Endodermal cell (in vitro differentiated cells): ENCODE measurements at places on chromosomes 11 and 22. TPM values are rescaled to one million over a fixed set of nuclear protein-coding genes. Genes with fewer than 3 reads are reported as not detected.
A peak's percentile ranks its signal among the peaks of the same experiment; 100 is the strongest.

DNA sequence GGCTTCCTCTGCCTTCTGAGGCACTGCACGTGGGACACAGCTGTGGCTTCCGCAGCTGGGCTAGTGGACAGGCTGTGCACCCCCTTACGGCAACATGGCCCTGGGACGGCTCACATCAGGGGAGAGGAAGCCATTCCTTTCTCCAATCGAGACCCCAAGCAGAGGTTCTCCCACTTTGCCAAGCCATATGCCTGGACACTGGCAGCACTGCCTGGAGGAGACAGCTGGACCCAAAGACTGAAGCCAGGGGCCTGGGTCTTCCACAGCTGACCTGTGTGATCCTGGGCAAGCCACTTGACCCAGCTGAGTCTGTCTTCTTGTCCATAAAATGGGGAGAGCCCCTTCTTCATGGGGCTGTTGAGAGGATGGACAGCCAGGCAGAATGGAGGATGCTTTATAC lies 65.4 kb downstream of the SHISAL1 start:
- DNase-seq: no peak

- DNase-seq: peak; percentile 90
Observed at GRCh38 chr22:50530877-50531545, 1.2 kb upstream of the TYMP start.

The SLC5A1 gene
- not detected in 3 replicates for total RNA-seq

DNA sequence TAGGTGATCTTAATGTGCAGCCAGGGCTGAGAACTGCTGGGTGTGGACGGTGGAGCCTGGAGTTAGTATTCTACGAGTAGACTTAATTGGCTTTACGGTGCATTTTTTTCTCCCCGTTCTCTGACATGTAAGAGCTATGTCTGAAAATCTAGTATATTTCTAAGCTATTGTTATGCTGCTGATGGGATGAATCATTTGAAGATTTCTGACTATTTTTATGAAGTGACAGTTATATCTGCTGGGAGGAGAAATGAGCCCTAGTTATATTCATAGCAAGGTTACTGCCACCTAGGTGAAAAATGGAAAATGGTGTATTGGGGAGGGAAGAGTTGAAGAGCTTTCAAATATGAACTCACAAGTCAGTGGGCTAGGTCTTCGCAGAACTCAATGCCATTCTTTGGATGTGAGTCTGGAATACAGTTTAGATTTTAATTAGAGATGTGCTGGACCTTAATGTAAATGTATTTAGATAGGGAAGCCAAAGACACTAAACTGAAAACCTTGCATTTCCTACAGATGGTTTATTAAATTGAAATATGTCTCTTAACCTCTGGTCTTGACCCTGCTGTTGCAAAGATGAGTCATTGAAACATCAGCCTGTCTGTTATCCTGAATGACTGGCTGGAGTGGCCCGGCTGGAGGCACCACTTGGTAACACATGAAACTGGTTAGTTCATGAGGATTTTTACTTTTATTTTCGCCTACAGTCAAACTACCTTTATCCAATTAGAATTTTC lies 293.7 kb downstream of the DDX10 start:
- no peak for DNase-seq

DNA sequence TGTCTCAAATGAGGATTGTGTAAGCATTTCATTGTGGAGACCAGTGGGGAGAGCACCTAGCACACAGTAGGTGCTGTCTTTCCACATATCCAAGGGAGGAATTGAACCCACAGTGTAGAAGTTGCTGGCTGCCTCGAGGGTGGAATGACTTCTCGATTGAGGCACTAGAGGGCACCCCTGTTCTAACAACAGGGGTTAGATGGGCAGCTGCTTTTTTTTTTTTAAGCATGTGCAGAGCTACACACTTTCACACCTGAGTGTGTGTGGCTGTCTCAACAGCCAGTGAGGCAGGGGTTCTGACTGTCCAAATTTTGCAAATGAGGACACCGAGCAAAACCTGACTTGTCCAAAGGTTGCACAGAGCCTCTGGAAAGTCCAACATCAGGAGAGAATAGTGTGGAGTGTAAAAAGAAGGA lies 118.2 kb upstream of the CRYBB3 start:
- peak; percentile 80 for DNase-seq

The IGSF22 gene
- 0.22 to 0.36 TPM (median 0.28 TPM) in 3 replicates for total RNA-seq

DNA sequence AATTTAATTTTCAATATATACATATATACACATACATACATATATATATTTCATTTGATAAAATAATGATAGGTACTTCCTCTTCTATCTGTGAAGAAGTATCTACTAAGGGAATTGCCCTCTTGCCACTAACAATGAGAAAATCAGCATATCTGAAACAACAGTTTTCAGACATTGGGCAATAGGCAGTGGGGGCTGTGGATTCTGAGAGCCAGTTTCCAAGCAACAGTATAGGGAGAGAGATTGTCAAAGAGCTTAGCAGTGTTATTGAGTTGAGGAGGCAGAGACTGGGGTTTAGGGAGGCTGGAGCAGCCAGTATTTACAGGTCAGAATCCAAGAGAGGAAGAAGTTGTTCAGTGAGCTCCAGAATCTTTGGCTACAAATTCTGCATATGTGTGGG lies 119.3 kb downstream of the ARFGAP2 start:
- no peak for DNase-seq

DNA sequence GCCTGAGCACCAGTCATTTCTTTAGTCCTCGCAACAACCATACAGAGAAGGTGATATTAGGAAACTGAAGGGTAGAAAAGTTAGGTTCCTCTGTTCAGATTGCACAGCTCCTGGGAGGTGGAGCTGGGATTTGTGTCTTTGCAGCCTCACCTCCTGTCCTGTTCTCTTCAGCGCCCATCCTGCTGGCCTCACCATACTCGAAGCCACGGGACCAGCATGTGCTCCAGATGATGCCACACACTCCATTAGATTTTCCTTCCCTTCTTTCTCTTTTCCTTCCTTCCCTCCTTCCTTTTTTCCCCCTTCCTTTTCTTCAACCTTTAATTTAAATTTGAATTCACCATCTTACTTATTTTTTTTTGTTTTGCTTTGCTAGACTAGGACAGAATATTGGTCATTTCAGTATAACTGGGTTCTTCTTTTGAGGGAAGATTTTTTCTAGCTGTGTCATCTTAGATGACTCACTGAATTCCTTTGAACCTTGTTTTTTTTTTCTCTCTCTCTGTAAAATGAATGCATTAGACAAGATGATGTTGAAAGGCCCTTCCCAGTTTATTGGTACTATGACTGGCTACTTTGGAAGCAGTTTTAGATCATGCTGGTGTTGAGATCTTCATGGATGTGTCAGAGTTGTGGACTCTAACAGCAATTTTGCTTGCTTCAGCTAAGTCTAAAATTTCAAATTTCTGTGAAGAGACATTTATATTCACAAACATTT lies 662.5 kb upstream of the TENM4 start:
- no peak for DNase-seq

- DNase-seq: no peak
Observed at GRCh38 chr11:10540546-10540914, 457 bp downstream of the RNF141 start.

DNA sequence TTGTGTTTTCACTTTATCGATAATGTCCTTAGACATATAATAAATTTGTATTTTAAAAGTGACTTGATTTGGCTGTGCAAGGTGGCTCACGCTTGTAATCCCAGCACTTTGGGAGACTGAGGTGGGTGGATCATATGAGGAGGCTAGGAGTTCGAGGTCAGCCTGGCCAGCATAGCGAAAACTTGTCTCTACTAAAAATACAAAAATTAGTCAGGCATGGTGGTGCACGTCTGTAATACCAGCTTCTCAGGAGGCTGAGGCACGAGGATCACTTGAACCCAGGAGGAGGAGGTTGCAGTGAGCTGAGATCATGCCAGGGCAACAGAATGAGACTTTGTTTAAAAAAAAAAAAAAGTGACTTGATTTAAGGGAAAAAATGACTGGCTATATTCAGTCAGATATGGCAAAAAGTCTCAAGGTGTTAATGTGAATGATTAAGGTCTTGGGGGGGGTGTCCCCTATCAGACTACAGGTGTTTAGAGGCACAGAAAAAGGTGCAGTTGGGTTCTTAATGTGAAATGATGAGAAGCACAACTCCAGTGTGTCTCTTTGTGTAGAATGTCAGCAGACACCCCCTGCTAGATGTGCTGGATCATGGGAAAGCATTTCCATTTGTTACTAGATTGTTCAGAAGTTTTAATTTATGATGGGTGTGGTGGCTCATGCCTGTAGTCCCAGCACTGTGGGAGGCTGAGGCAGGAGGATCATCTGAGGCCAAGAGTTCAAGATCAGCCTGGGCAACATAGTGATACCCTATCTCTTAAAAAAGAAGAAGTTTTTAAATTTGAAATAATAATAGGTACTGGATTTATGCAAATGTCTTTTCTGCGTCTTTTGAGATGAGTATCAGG lies 17.0 kb downstream of the NEAT1 start:
- DNase-seq: no peak

GRCh38 chr11:8252388-8252787 lies 11.3 kb downstream of the LMO1 start:
- peak; percentile 35 for DNase-seq

The CASP5 gene
- not detected in 2 replicates for total RNA-seq

The OTUB1 gene
- total RNA-seq: 78.3 to 93.5 TPM (median 87.7 TPM) in 3 replicates

DNA sequence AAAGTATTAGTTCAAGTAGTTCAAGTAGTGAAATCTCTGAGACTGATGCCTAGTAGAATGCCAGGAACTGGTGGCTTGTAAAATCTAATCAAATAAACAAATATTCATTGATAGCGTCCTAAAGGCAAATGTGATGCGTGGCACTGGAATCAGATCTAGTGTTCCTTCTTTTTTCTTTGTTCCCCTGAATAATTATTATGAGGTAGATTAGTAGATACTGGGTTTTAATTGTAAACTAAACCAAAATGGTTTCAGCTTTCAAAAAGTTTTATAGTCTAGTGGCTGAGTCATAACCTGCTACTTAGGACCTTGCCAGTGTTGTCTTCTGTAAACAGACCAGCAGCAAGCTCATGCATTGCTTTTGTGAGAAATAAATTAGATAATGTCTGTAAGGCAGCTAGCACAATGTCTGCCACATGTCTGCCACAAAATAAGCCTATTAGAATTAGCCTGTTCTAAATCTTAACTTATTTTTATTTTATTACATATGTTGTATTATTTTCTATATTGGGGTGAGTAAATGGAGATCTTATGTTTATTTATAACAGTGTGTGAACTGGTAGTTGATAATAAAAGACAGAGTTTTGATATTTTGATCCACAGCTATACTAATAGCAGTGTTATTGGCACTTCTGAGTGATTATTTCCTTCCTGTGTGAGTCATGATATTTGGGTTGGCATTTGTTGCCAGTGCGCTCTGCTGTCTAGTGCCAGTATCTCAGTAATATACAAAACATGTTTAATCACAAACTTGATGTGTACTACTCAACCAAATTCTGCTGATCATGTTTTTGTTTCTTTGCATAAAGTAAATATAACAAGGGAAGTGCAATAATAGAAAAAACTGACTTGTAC lies 135.7 kb downstream of the TMEM135 start:
- DNase-seq: no peak

DNA sequence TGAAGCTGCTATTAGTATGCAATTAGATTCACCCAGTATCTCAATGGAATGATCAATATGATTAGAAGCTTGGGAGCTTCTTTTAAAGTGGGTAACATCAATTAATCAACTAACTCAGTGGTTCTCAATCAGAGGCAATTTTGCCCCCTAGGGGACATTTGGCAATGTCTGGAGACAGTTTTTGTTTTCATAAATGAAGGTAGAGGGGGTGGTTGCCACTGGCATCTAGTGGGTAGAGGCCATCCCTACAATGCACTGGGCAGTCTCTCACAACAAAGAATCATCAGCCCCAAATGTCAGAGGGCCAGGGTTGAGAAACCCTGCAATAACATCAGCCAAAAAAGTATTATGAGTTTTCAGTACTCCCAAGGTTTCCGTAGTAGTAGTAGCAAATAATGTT lies 5.9 kb upstream of the AMOTL1 start:
- DNase-seq: no peak

DNA sequence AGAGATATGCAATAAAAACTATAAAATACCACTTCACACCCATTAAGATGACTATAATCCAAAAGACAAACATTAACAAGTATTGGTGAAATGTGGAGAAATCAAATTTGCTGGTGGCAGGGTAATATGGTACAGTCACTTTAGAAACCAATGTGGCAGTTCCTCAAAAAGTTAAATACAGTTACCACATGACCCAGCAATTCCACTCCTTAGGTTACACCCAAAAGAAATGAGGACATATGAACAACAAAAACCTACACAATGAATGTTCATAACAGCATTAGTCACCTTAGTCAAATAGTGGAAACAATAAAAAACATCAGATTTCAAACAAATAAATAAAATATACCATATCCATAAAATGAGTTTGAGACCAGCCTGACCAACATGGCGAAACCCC lies 52.6 kb downstream of the RDX start:
- DNase-seq: no peak

DNA sequence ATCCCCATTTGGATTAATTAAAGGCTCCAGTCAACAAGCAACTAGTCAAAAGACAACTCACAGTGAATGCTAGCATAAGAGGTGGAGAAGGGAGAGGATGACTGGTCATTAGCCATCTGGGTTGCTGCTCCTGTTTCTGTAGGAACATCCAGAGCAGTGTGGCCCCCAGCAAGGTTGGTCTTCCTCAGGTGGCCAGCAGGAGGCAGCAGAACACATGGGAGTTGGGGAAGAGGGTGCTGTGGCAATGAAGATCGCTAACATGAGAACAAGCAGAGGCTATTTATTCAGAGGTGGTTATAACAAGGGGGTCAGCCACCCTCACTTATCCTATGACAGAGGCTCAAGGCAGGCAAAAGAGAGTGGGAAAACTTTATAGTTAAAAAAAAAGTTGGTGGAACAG lies 21.3 kb downstream of the IZUMO1R start:
- peak; percentile 97 for DNase-seq

DNA sequence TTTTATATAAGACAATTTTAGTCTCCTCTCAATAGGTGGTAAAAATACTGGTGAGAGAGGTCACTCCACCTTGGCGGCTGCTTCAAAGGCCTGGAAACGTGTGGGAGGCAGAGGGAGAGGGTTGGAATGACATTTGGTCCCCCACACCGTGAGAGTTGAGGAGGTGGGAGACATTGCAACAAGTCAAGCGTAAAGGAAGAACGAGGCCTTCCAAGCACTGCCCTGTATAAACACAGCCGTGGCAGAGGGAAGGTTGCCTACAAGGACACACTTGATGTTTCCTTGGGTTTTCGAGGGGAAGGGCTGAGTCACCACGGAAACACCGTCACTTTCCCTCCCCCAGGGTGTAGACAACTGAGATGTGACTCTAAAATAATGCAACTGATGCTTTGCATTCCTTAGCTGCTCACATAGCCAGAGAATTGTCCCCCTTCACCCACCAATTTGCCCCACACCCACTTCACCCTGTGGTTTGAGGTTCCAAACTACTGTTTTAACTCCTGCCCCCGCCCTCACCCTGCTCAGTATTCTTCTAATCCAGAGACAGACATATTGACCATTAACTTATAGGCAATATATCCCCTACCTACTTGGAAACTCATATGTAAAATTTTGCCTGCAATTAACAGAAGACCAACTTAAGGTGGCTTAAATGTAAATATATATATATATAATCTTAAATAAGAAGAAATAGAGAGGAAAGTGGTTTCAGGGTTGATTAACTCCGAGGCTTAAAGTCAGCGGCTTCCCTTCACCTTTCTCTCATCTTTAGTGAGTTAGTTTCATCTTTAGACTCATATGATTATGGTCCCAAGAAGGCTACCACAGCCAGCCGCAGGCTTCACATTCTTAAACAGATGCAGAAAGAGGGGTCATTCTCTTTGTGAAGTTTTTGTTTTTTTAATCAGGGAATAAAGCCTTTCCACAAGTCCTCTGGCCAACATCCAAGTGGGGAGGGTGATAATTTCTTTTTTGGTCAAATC lies 54.1 kb upstream of the BDNF start:
- DNase-seq: no peak

- DNase-seq: no peak
Observed at GRCh38 chr11:114270531-114271270, 25.5 kb upstream of the NNMT start.

- no peak for DNase-seq
Observed at GRCh38 chr11:89405629-89406028, 85.5 kb downstream of the NOX4 start.
